Neuronal stem cell (in vitro differentiated cells): ENCODE measurements at places on chromosomes 5 and 9.

- DNase-seq = peak; percentile 90
- H3K27ac ChIP-seq = peak within 1 kb of the TSS; percentile 90
- H3K36me3 ChIP-seq = peaks cover 13% of the 10 kb centered on the region
- peaks cover 9% of the 10 kb centered on the region for H3K27me3 ChIP-seq
Measured at GRCh38 chr9:136545965-136546696, at the start of gene NOTCH1. Gene NOTCH1 (minus strand): TSS chr9:136546048. CDS start chr9:136545786, 262 bp downstream.

- H3K4me1 ChIP-seq = no peaks in the 10 kb centered on the region
- peaks cover 3% of the 10 kb centered on the region for H3K27me3 ChIP-seq
- no peak overlapping the region for H3K27ac ChIP-seq
- DNase-seq = no peak
Measured at GRCh38 chr9:135252980-135253304, 165.5 kb downstream of the OLFM1 start.

GRCh38 chr5:68424799-68425537, 209.4 kb downstream of the PIK3R1 start:
- H3K27me3 ChIP-seq = no peaks in the 10 kb centered on the region
- H3K4me1 ChIP-seq = peaks cover 2% of the 10 kb centered on the region
- H3K27ac ChIP-seq = no peak overlapping the region
- DNase-seq = no peak

DNA sequence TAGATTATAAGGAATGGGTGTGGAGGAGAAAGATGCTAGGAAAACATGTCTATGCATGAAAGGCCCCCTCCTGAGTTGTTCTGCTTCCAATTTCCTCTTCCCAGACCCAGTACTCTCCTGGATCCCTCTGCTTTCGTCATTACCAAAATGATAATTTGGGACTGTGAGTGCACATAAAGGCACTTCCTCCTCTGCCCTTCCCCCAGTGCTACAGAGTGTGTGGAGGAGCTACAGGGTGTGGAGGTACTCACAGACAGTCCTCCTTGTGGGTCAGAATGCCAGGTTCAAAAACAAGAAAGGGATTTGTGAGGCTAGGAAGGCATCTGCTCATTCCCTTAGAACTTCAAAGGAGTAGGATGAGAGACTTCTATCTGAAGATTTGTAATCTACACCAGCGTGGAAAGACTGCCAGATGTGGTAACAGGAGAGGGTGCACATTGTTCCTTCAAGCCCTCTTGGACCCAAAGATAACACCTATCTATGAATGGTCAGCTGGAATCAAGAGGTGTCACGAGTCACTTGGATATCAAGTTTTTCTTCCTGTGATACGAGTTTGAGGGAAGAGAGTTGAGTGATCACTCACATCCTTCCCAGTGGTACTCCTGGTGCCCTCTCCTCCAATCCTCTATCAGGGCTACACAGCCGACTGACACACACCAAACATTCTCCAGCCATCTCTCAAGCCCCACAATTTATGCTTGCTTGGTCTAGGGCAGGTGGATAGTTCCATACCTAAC, 201.1 kb downstream of the EPB41L4A start:
- no peak for DNase-seq
- H3K4me1 ChIP-seq = no peaks in the 10 kb centered on the region
- no peaks in the 10 kb centered on the region for H3K36me3 ChIP-seq
- H3K27me3 ChIP-seq = no peaks in the 10 kb centered on the region
- H3K4me3 ChIP-seq = no peak overlapping the region

DNA sequence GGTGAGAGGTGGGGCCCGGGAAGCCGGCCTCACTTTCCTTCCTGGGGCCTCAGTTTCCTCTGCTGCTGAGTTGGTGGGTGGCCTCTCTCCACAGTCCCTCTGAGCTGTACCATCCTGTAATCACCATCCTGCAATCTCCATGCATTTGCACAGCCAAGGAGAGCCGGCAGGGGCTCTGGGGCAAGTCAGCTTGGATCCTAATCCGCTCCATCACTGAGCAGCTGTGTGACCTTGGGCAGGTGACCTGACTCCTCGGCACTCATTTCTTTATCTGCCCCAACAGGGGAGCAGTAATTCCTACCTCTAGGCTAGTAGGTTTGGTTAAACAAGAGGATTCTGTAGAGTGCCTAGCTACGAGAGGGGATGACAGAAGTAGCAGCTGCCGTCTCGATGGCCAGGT, 88.2 kb upstream of the ZNF618 start:
- no peaks in the 10 kb centered on the region for H3K27me3 ChIP-seq
- no peak overlapping the region for H3K27ac ChIP-seq
- H3K4me3 ChIP-seq = no peak overlapping the region
- no peak for DNase-seq
- no peaks in the 10 kb centered on the region for H3K4me1 ChIP-seq

GRCh38 chr9:114223564-114224246, 68.4 kb downstream of the COL27A1 start:
- no peak overlapping the region for H3K4me3 ChIP-seq
- H3K27ac ChIP-seq = no peak overlapping the region
- DNase-seq = no peak
- no peaks in the 10 kb centered on the region for H3K27me3 ChIP-seq
- H3K4me1 ChIP-seq = peaks cover 13% of the 10 kb centered on the region

- no peak for DNase-seq
- no peaks in the 10 kb centered on the region for H3K36me3 ChIP-seq
- H3K4me3 ChIP-seq = no peak overlapping the region
- H3K27ac ChIP-seq = no peak overlapping the region
- H3K4me1 ChIP-seq = no peaks in the 10 kb centered on the region
- H3K27me3 ChIP-seq = no peaks in the 10 kb centered on the region
Measured at GRCh38 chr5:72784129-72784528, 32.3 kb upstream of the TNPO1 start.

- no peak overlapping the region for H3K27ac ChIP-seq
- H3K4me1 ChIP-seq = peaks cover 35% of the 10 kb centered on the region
- no peak for DNase-seq
- no peaks in the 10 kb centered on the region for H3K27me3 ChIP-seq
- no peaks in the 10 kb centered on the region for H3K36me3 ChIP-seq
- no peak overlapping the region for H3K4me3 ChIP-seq
Measured at GRCh38 chr5:59128646-59129290, 545.9 kb downstream of the RAB3C start.

- H3K27ac ChIP-seq = no peak overlapping the region
- H3K36me3 ChIP-seq = peaks cover 99% of the 10 kb centered on the region
- H3K4me1 ChIP-seq = no peaks in the 10 kb centered on the region
Measured at GRCh38 chr5:87400305-87400899, 12.3 kb downstream of the CCNH start.

DNA sequence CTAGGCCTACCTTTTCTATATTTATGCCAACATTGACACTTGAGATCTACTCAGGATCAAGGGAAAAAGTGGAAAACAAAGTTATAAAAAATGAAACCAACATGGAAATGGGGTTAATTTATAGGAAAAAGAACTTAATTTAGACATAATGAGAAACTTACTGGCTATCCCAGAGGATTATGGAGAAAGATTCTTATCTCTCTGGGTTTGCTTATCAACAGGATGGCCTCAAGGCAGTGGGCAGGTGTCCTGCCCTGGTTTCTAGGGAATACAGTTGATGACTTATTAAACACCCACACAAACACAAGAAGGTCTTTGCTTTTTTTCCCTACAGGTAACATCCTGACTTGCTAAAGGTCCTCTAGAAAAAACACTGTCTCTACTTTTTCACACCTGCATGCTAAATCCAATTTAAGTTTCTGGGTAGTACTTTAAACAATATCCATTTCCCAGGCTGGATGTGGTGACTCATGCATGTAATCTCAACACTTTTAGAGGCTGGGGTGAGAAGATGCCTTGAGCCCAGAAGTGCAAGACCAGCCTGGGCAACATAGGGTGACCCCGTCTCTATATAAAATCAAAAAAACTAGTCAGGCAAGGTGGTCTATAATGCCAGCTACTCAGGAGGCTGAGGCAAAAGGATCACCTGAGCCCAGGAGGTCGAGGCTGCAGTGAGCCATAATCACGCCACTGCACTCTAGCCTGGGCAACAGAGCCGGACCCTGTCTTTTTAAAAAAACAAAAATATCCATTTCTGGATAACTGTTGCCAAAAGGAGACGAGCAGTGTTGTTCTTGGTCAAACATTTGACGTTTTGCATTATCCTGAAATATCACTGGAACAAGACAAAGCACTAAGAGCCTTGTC, 6.6 kb upstream of the ZNF608 start:
- peaks cover 17% of the 10 kb centered on the region for H3K4me1 ChIP-seq
- no peaks in the 10 kb centered on the region for H3K36me3 ChIP-seq
- DNase-seq = no peak
- H3K27ac ChIP-seq = no peak overlapping the region
- H3K4me3 ChIP-seq = no peak overlapping the region

GRCh38 chr5:125402787-125403186, 656.3 kb upstream of the ZNF608 start:
- H3K27ac ChIP-seq = no peak overlapping the region
- H3K4me3 ChIP-seq = no peak overlapping the region
- peaks cover 2% of the 10 kb centered on the region for H3K36me3 ChIP-seq

DNA sequence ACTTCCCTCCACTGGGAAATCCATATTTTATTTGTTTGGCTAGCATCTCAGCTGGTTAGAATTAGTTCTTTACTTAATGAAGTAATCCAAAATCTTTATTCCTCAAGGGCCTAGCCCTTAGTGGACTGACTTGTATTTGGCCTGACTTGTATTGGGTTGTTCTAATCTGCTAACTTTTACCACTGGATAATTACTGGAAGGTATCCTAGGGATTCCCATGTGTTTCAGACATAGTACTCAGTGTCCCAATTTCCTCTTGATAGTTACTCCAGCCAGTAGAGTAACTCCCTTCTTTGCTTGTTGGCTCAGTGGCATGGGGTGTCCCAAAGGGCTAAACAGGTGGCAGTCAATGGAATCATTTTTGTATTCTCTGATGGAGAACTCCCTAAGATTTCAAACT, 156.0 kb downstream of the DCP2 start:
- no peak for DNase-seq
- no peak overlapping the region for H3K27ac ChIP-seq
- H3K27me3 ChIP-seq = no peaks in the 10 kb centered on the region
- no peaks in the 10 kb centered on the region for H3K4me1 ChIP-seq
- no peak overlapping the region for H3K4me3 ChIP-seq

GRCh38 chr9:127509955-127510299, 58.6 kb downstream of the LRSAM1 start:
- H3K27me3 ChIP-seq = no peaks in the 10 kb centered on the region
- DNase-seq = no peak
- no peak overlapping the region for H3K27ac ChIP-seq
- H3K4me3 ChIP-seq = no peak overlapping the region

DNA sequence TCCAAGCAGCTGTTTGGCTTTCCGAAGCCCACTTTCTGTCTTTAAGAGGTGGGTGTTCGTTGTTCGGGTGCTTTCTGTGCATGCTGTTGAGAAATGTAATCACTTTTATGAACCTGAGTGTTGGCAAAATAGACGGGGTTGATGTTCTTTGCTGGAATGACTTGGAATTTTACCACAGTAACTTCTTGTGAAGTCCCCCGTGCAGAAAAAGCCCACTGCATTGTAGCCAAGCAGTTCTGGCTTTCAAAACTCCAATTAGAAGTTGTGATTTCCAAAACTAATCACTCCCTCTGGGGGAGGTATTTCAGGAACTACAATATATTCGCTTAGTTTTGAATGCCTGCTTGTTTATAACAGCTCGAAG, 111.1 kb downstream of the PAM start:
- peak overlapping the region; percentile 74 for H3K27ac ChIP-seq
- H3K4me1 ChIP-seq = peaks cover 5% of the 10 kb centered on the region
- no peaks in the 10 kb centered on the region for H3K36me3 ChIP-seq
- no peaks in the 10 kb centered on the region for H3K27me3 ChIP-seq

- no peak overlapping the region for H3K27ac ChIP-seq
- H3K4me3 ChIP-seq = no peak overlapping the region
- peaks cover 1% of the 10 kb centered on the region for H3K4me1 ChIP-seq
- no peak for DNase-seq
- no peaks in the 10 kb centered on the region for H3K27me3 ChIP-seq
Measured at GRCh38 chr9:129724456-129725190, 28.2 kb downstream of the PTGES start.

- peaks cover 2% of the 10 kb centered on the region for H3K4me1 ChIP-seq
- no peaks in the 10 kb centered on the region for H3K27me3 ChIP-seq
- no peaks in the 10 kb centered on the region for H3K36me3 ChIP-seq
- no peak overlapping the region for H3K4me3 ChIP-seq
- no peak overlapping the region for H3K27ac ChIP-seq
Measured at GRCh38 chr9:113772121-113772810, 103.8 kb upstream of the ZNF618 start.

GRCh38 chr9:115439641-115440040, 321.7 kb upstream of the TNC start:
- no peaks in the 10 kb centered on the region for H3K4me1 ChIP-seq
- no peak overlapping the region for H3K27ac ChIP-seq
- no peak for DNase-seq

- H3K27ac ChIP-seq = no peak overlapping the region
- DNase-seq = no peak
- H3K4me3 ChIP-seq = peak overlapping the region; percentile 20
- H3K36me3 ChIP-seq = no peaks in the 10 kb centered on the region
- H3K4me1 ChIP-seq = peaks cover 7% of the 10 kb centered on the region
- peaks cover 56% of the 10 kb centered on the region for H3K27me3 ChIP-seq
Measured at GRCh38 chr5:181173420-181174342, 26.3 kb downstream of the OR2V2 start.

- H3K36me3 ChIP-seq = no peaks in the 10 kb centered on the region
- H3K4me3 ChIP-seq = no peak overlapping the region
- peaks cover 2% of the 10 kb centered on the region for H3K27me3 ChIP-seq
- H3K4me1 ChIP-seq = peaks cover 7% of the 10 kb centered on the region
Measured at GRCh38 chr5:38381361-38381760, 123.0 kb downstream of the EGFLAM start.

- H3K27ac ChIP-seq = no peak overlapping the region
- H3K36me3 ChIP-seq = no peaks in the 10 kb centered on the region
- H3K4me3 ChIP-seq = no peak overlapping the region
- no peak for DNase-seq
- no peaks in the 10 kb centered on the region for H3K27me3 ChIP-seq
- H3K4me1 ChIP-seq = no peaks in the 10 kb centered on the region
Measured at GRCh38 chr5:62786099-62786498, 207.5 kb downstream of the LRRC70 start.

DNA sequence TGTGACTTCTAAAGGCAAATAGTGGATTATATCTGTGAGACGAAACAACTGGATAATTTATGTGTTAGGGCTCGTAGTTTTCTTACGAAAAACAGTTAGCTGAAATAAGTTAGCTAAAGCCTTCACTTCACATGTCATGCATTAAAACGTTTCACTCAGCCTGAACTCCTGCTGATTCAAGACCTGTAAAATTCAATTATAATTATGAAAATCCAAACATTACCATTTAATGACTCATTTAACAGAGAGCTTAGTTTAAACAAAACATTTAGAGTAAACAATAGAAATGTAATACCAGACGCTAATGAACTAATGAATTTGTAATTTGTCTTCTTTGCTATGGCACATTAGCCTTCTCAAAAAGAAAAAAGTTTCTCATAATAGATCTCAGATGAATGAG, 1.7 kb downstream of the TAL2 start:
- no peak for DNase-seq
- peaks cover 2% of the 10 kb centered on the region for H3K36me3 ChIP-seq
- H3K4me1 ChIP-seq = peaks cover 2% of the 10 kb centered on the region
- H3K27me3 ChIP-seq = no peaks in the 10 kb centered on the region
- no peak overlapping the region for H3K4me3 ChIP-seq

DNA sequence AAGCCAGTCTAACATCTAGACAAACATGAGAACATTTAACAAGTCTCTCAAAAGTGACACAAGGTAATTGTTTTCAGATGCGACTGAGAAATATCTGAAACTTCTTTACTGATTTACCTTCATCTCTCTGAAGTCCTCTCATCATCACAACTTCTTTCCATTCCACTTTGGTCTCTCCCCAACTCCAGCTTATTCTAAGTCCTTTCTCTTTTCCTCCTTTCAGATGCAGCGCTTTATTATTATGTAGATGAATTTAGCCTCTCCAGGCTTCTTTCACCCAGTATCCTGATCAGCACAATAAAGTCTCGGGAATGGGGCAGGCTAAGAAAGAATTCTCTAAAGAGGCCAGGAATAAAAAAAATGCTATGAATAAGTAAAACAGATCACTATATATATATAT, 128.0 kb downstream of the KCTD16 start:
- no peaks in the 10 kb centered on the region for H3K27me3 ChIP-seq
- H3K4me3 ChIP-seq = no peak overlapping the region
- no peak for DNase-seq
